ENCODE measurements at places on chromosomes 4 and X. TPM values are rescaled to one million over a fixed set of nuclear protein-coding genes. Genes with fewer than 3 reads are reported as not detected.

Gene ASB5
- total RNA-seq: 7.4 TPM

Gene PDGFRA
- 208 TPM for total RNA-seq

Gene CENPVL2
- not detected for total RNA-seq

Gene FGB
- not detected for total RNA-seq

Gene TKTL2
- under 0.01 TPM for total RNA-seq

Gene PCDH19
- 0.32 TPM for total RNA-seq

Data from fibroblast of villous mesenchyme (primary cell).